ENCODE measurements at places on chromosomes 5 and 9.

- peak; percentile 32 for DNase-seq
Observed at GRCh38 chr5:52786949-52787599, 642 bp upstream of the ITGA1 start.

- no peak for DNase-seq
Observed at GRCh38 chr5:98865690-98866089, 63.1 kb downstream of the CHD1 start.

DNA sequence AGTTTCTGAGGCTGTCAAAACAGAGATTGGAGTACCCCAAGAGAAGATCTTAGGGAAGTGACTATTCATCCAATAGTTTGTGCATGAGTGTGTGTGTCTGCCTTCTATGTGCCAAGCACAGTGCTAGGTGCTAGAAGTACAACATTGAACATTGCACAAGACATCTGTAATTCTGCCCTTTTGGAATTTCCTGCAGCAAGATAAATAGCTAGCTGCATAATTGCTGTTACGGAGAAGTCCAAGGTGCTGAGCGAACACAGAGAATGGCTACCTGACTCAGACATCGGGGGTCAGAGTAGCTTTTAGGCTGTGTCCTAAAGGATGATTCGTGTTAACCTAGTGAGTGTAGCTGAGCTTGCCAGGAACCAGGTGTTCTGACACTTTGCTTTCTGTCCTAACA lies 44.8 kb downstream of the PAPPA start:
- DNase-seq, result no peak

GRCh38 chr5:124342027-124342471 lies 404.4 kb downstream of the ZNF608 start:
- DNase-seq, result peak; percentile 77

GRCh38 chr5:135357685-135358084 lies 41.3 kb downstream of the MACROH2A1 start:
- no peak for DNase-seq

GRCh38 chr5:136005476-136005875 lies 23.3 kb upstream of the TGFBI start:
- no peak for DNase-seq
